ENCODE measurements at places on chromosomes 2 and 18.

GRCh38 chr2:118322406-118322805, 234.1 kb downstream of the INSIG2 start:
- no peak for DNase-seq

DNA sequence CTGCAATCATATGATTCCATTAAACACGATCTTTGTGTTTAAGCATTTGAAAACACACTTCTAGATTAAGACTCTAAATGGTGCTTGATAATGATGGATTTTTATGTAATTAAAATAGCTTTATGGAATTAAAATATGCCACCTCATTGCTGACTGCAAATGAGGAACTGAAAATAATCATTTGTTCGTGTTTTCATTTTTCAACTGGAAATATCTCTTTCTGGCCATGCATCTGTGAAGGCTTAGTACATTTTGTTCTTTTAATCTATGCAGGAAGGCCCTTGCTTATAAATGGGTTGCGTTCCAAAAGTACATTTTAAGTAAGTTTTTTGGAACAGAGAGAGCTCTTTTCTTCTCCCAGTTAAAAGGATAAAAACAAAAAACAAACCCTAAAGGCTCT, 125.5 kb downstream of the MC4R start:
- DNase-seq: no peak

- no peak for DNase-seq
Measured at GRCh38 chr2:215904101-215904500, 109.2 kb downstream of the MREG start.

- DNase-seq: no peak
Measured at GRCh38 chr2:168196764-168197180, 50.6 kb downstream of the STK39 start.

GRCh38 chr2:67130531-67131256, 266.4 kb upstream of the ETAA1 start:
- no peak for DNase-seq

DNA sequence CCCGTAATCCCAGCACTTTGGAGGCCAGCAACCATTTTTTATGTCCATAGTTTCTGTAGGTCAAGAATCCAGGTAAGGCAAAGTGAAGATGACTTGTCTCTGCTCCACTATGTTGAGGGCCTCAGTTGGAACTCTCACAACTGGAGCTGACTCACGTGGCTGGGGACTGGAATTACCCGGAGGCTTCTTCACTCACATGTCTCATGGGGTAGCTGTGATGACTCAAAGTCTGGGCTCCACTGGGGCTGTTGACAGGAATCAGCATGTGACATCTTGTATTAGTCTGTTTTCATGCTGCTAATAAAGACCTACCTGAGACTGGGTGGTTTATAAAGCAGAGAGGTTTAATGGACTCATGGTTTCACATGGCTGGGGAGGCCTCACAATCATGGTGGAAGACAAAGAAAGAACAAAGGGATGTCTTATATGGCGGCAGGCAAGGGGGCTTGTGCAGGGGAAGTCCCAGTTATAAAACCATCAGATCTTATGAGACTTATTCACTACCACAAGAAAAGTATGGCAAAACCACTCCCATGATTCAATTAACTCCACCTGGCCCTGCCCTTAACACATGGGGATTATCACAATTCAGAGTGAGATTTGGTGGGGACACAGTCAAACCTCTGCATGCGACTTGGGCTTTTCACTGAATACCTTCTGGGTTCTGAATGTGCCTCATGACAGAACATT, 7.8 kb upstream of the PPP1R1C start:
- DNase-seq: no peak

DNA sequence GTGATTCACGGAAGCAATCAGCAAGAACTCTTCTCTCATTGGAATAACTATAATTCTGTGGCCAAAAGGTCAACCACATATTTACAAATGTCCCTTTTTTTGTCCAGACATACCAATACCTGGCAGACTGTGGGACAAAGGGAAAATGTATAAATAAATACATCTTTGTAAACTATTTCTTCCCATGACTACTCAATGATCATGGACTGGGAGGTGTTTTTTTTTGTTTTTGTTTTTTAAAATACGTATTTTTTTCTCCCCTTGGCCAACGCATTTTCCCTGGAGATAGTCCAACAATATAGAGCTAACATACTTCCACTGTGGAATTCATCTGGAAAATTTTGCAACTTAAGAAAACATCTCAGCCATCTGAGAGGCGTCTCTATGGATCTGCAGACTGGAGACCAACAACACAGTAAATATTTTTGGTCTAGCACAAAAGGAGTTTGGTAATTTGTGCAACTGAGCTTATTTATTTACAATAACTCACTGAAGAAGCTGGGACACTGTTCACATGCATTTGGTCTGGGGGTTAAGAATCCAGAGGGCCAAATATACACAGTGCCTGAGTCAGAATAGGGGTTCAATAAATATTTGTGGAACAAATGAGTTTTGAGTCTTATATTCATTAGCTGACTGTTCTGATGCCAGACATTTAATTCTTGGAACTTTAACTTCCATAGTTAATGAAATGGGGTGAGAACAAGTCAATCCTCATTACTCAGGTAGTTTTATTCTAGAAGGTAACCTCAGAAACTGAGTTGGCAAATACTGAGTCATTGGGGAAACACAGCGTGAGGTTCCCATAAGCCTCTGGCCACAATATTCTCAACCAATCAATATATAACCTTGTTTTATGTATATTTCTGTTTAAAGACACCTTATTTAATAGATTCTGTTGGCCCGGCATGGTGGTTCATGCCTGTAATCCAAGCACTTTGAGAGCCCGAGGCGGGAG, 36.2 kb downstream of the CCBE1 start:
- DNase-seq: no peak

- DNase-seq: no peak
Measured at GRCh38 chr2:109419960-109420370, 193.8 kb downstream of the SEPTIN10 start.

DNA sequence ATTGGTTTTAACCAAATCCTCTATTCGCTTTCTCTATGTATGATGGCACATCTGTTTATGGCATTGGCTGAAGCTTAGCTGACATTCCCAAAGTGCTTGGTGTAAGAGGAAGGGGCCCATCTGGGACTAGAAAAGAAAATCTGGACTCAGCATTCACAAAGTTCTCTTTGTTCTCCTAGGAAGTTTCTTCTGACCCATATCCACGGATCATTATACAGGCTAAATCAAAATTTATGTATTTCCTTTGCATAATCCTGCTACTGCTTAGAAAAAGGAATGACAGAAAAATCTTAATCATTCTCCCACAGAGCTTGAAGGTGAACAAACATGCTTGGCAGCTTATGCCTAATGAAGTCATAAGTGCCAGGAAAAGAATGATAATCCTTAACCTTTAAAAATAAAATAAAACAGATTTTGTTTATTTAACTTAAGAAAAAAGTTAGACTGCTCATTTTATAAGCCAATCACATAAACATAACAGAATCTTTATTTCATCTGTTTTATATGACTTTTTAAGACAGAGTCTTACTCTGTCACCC, 88.4 kb downstream of the NYAP2 start:
- DNase-seq: no peak

DNA sequence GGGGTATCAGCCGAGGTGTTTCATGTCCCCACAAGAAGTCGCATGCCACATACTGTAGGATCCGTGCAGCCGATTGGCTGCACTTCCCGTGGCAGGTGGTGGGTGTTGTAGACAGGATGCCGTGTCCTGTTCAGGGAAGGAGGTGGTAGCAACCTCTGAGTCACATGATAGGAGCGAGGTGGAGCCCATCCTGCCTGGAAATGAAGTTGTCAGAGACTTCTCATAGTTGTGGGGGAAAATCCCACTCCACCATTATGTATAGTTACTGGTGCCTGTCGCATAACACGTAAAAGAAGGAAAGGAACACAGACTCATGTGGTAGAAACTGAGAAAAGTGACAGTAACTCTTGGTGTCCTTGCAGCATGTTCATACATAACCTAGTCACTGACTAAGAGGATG, 91.4 kb upstream of the IL1R2 start:
- no peak for DNase-seq

GRCh38 chr2:138274421-138275291, 226.9 kb upstream of the SPOPL start:
- no peak for DNase-seq

DNA sequence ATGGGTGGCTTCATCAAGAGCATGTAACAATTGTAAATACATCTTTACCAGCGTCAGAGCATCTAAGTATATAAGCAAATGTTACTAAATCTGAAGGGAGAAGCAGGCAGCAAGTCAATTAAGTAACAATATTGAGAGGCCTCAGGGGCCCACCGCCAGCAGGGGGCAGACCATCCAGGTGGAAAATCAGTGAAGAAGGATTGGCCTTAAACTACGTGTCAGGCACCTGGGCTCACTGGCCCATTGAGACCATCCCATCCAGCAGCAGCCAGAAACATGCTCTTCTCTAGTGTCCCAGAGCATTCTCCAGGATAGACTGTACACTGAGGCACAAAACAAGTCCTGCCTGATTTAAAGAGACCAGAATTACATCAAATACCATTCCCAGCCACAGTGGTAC, 96.2 kb upstream of the SNTG2 start:
- DNase-seq: peak; percentile 20

DNA sequence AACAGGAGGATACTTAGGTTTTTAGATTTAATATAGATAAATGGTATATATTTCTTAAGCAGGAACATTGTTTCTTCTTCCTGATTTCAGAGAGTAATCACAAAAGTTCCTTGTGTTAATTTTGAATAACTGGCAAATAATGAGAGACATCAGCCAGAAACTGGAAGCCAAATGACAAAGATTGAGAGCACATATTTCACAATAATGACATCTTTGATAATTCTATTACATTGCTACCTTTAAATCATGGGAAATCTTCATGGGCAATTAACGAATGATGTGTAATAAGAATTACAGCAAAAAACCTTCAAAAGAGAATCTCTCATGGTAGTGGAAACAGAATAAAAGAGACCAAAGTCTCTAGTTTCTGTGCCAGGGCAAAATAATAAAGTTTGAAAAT, 215.1 kb downstream of the NUP35 start:
- no peak for DNase-seq

GRCh38 chr2:125243074-125243473, 1218.0 kb downstream of the CNTNAP5 start:
- DNase-seq: no peak

GRCh38 chr2:188369365-188369764, 77.7 kb downstream of the GULP1 start:
- peak; percentile 55 for DNase-seq

- DNase-seq: peak; percentile 26
Measured at GRCh38 chr2:49616800-49617199, 462.5 kb upstream of the FSHR start.

GRCh38 chr2:98568161-98568956, 40.0 kb downstream of the COA5 start:
- DNase-seq: no peak

GRCh38 chr18:69845593-69846506, 101.8 kb downstream of the CD226 start:
- peak; percentile 6 for DNase-seq
